ENCODE measurements at places on chromosomes 2 and 18.
A peak's percentile ranks its signal among the peaks of the same experiment; 100 is the strongest.

GRCh38 chr2:1736997-1737480 is 7.3 kb downstream of the PXDN start:
- DNase-seq, result no peak

- DNase-seq, result no peak
Measured at GRCh38 chr2:195559431-195559914, 97.6 kb upstream of the SLC39A10 start.

GRCh38 chr2:119760956-119761275 is 1.2 kb downstream of the PTPN4 start:
- no peak for DNase-seq

GRCh38 chr2:2941205-2941604 is 436.4 kb downstream of the EIPR1 start:
- no peak for DNase-seq

GRCh38 chr2:62303788-62304187 is 107.9 kb downstream of the B3GNT2 start:
- DNase-seq, result no peak

DNA sequence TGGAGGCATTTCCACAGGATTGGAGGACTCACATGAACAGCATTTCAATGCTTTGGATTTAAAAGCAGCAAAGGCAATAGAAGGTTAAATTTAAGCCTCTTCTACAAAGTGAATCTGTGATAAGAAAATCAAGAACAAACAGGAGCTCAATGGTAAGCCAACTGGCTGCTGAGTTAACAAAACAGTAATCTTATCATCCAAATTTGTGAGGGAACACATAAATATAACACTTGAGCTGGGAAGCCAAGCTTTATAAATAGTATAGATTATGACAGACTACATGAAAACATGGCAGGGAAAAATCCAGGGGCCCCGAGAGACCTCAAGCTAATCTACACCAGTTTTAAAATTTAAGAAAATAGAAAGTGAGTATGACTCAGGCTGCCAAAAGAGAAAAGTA is 108.5 kb upstream of the PGAP1 start:
- no peak for DNase-seq

DNA sequence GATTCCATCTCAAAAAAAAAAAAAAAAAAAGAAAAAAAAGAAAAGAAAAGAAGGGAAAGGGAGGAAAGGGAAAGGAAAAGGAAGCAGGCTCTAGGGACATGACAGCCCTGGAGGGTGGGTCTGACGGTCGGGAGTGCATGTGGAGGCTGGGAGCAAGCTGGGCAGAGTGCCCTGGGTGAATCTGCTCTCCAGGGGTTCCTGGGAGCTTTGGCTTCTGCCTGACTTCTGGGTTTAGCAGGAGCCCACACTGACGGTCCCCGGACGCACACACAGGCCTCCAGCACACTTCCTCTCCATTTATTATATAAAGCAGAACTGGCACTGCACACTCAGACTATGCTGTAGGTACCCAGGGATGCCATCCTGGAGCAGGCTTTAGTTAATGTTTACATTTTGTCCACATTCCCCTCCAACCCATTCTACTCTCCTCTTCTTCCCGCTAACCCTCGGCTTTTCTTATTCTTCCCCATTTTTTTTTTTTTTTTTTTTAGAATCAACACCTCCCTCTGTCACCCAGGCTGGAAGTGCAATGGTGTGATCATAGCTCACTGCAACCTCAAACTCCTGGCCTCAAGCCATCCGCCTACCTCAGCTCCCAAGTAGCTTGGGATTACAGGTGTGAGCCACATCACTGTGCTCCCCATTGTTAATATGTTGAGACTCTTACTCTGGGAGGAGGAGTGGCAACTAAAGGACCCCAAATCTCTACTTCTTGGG is 151.1 kb upstream of the SLC1A4 start:
- peak; percentile 33 for DNase-seq

DNA sequence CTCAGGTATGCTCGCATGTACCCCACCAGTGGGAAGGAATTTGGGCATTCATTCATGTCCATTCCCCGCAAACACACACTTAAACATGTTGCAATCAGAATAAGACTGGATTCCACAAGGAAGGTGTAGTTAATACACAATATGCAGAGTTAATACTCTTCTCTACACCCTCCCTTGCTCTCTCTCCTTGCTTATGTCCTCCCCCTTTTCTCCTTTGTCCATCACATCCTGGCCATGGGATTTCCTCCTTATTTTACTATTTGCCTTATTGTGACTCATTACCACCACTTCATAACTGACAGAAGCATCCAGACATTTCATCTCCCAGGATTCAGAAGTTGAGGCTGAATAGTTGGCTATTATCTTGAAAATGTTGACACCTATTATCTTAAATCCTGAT is 473.8 kb upstream of the SPHKAP start:
- no peak for DNase-seq

DNA sequence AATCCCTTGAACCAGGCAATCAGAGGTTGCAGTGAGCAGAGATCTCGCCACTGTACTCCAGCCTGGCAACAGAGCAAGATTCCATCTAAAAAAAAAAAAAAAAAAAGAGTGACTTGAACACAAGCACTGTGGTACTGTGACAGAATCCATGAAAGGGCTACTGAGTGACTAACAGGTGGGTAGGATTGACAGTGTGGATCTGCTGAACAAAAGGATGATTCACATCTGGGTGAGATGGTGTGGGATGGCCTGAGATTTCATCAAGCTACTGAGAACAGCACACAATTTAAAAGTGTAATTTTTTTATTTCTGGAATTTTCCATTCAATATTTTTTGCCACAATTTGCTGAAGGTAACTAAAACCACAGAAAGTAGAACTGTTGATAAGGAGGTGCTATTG is 13.3 kb upstream of the SP3 start:
- no peak for DNase-seq

DNA sequence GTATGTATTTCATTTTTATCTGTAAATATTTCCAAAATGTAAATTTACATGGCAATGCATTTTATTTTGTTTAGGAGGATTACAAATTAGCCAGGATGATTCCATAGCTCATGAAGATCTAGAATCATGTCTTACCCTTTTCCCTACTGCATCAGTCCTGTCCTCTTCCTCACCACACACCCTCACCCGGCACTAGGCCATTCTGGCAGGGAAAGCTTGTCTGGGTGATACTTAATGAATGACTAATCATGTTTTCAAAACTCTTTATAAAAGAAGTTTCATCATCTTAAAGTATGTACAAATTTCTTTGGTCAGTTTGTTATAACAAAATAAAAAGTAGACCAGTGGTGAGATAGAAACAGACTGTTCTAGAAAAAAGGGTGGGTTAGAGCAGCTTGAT is 283.3 kb upstream of the VWC2L start:
- no peak for DNase-seq

DNA sequence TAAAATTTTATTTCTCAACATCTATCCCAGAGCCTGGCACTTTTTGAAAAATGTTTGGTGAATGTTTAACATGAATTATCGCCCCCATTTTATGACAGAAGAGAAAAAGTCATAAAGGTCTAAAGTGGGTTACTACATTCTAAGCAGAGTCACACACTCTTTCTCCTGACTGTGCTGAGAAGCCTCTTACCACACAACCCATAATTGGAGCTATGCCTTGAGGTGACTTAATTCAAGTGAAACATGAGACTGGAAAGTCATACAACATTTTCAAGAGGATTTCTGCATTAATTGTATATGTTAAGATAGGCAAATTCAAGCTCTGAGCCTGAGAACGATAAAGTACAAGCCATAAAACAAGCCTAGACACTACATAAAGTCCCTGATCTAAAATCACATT is 3.1 kb upstream of the DSEL start:
- DNase-seq, result no peak

DNA sequence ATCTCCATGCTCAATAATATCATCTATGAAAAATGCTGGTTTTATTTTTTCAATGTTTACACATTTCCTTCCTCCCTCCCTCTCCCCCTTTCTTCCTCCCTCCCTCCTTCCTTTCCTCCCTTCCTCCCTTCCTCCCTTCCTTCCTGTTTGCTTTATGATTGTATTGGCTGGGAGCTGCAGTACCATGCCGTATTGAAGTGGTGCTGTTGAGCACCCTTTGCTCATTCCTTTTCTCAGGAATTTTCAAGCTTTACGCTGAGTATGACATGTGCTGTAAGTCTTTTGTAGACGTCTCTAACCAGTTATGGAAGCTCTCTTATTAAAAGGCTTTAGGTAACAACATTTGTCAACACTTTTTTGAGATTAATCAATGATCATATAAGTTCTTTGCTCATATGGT is 100.4 kb downstream of the SNTG2 start:
- no peak for DNase-seq

GRCh38 chr18:59114160-59114559 is 25.5 kb upstream of the SEC11C start:
- DNase-seq, result no peak

DNA sequence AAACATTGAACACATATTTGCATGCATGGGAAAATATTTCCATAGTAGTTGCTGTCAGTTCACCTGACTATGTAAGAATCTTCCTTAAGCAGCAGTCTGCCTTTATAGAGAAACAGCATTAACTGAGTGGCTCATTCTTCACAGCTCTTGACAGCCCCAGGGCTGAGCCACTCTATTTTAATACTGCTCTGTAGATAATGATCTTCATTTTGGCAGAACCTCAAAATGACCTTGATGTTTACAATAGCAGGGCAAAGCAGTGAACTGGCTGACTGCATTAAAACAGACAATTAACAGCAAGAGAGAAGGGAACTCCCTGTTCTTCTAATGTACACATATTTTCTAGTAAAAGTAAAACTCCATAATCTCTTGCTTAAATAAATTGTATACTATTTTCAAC is 580.6 kb upstream of the SOX11 start:
- no peak for DNase-seq

- no peak for DNase-seq
Measured at GRCh38 chr18:35130236-35130635, 89.0 kb downstream of the MAPRE2 start.

DNA sequence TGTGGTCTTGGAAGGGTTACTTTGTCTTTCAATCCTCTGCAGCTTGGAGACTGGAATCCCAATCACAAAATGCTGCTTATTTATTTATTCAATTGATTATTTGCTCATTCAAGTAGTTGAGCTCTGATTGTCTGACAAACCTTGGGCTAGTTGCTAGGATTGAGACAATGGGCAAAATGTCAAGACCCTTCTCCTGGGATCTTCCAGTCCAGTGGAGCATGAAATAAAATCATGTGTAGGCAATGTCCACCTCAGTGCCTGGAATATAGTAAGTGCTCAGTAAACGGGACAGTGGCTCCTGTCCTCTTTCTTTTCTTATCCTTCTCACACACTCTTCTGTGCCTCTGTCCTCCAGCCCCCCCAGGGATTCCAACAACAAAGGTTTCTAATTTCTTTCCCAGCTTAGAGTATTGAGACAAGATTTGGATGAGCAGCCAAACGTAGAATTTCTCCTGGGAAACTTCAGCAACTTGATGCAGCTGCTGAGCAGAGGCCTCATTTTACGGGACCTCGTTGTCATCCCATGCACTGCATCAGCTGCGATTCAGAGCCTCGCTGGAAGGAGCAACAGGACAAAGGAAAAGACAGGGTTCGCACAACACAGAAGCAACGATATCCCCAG is 545.0 kb downstream of the SOX11 start:
- no peak for DNase-seq

DNA sequence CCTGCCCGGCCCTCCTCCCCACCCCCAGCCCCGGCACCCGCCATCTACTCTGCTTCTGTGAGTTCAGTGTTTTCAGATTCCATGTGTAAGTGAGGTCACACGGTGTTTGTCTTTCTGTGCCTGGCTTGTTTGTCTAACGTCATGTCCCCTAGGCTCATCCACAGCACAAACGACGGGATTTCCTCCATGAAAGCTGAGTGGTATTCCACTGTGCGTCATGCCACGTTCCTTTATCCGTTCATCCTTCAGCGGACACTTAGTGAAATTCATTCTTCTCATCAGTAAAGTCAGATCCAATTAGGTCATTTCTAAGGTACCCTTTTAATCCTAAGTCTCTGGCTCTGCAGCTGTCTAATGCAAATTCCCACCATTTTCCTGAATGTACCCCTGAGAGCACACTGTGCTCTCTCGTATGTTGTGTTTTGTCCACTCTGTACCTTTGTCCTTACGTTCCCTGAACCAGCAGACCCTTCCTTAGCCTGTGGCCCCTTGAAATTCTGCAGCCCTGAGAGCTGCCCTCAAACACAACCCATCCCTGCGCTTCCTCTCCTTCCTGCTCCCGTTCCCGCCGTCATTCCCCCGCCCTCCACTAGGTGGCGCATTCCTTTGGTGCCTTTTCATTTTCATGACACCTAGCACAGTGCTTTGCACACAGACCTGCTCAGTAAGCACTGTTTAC is 44.1 kb downstream of the TRAPPC12 start:
- DNase-seq, result peak; percentile 62

DNA sequence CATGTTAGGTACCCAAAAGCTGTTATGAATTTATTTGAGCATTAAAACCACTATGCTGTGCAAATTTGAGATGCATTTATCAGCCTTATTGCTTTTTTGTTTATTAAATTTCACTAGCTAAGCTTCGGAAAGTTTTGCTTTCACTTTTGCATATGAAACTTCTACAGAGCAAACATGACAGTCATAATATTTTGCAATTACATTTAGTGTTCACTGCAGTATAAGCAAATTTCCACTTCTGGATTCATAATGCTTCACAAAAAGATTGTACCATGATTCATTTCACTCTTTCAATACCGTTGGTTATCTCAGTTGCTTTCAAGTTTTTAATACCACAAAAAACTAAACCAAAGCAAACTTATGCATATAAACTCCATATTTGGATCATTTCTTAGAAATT is 228.7 kb upstream of the SLC8A1 start:
- DNase-seq, result no peak

GRCh38 chr2:84800194-84800805 is 80.6 kb downstream of the TRABD2A start:
- DNase-seq, result no peak

DNA sequence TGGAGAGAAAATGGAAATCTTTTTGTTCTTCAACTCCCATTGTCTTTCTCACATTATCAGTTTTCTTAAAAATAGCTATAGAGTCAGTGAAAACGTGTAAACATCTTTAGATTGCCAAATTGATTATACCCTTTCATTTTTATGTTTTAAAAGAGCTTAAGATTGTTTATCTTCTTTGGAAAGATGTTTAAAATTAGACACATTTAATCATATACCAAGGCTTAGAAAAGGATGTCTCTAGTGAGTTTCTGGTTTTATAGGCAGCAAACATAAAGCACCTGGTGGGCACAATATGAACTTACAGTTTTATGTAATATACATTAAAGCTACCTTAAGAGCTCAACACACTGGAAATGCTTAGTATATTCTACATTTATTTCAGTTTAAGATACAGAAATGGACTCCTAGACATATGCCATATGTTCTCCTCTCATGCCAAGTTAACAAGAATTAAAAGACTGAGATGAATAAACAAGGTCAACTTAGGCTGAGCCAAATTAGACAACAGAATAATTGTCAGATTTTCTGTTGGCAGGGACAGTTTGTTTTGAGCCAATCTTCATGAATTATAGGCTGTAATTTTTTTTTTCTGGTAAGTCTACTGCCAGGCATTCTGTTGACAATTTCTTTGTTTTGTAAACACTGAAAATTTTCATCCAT is 112.7 kb downstream of the OTX1 start:
- no peak for DNase-seq

- no peak for DNase-seq
Measured at GRCh38 chr2:58928973-58929372, 687.8 kb upstream of the FANCL start.
